NCI-H774 (cell line): ENCODE measurements at places on chromosomes 6 and 20.

- DNase-seq: no peak
Measured at GRCh38 chr6:11403035-11403601, 134.4 kb upstream of the TMEM170B start.

GRCh38 chr20:46791722-46792416, 82.4 kb downstream of the SLC2A10 start:
- DNase-seq: no peak

- no peak for DNase-seq
Measured at GRCh38 chr20:50625986-50626677, 65.2 kb downstream of the RIPOR3 start.

DNA sequence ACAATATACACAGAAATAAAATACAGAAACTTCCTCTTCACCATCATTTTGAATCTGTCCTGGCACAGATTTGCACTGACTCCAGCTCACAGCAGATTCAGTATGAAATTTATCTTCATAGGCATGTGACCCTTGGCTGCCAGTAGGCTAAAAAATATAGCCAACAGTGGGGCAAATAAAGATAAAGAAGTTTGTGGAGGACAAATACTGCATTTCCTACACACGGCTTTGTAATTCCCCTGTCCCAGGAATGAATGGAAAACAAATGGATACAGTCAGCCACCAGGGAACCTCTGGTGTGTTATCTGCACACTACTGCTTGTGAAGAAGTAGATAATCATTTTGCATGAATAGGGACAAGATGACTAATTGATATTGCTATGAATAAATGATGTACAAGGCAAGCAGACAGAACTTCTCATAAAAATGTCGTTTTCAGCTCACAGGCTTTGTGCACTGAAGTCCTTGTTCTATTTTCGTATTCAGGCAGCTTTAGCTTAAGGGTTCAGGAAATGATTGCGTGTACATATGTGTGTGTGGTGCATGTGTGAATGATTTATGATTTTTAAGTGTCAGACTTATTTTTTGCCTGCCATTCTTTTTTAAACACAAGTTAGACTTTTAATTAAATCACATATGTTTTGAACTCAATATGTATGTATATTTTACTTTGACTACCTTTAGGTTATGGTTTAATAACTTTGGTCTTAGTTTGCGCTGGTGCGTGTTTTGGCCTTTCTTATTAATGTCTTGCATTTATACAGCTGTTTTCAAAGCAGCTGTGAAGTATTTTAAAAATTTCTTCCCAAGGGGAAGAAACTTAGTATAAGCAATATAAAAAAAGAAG, 543.8 kb upstream of the JAG1 start:
- DNase-seq: no peak

GRCh38 chr20:19502169-19502568, 255.9 kb upstream of the RIN2 start:
- no peak for DNase-seq

DNA sequence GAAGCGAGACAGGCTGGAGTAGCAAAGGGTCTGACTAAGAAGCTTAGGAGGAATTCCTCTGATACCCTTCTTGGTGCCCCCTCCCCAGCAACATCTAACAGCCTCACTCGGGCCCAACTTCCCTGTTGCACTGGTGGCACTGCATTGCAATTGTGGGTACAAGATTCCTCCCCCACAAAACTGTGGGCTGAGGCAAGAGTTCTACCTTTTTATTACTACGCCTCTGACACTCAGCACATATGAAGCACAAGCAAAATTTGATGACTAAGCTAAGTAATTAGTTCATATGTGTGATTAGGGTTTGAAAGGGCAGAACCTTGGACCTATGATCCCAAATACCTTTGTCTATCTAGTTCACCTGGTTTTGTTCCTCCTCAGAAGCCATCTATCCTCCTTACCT, 83.5 kb downstream of the ZHX3 start:
- no peak for DNase-seq

GRCh38 chr6:152273638-152274037, 363.5 kb downstream of the SYNE1 start:
- DNase-seq: no peak

DNA sequence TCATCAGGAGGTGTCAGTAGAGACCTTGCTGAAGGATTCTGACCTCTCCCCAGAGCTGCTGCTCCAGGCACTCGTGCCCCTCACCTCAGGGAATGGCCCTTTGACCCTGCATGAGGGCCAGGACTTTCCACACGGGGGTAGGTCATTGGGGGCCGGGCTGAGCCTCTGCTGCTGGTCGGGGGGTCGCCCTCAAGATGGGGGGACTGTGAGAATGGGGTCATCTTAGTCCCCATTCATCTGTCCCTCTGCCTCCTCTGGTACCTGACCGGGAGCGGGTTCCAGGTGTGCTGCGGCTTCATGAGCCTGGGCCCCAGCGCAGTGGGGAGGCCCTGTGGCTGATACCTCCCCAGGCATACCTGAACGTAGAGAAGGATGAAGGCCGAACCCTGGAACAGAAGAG, 15.8 kb downstream of the DNPH1 start:
- DNase-seq: no peak

- DNase-seq: no peak
Measured at GRCh38 chr20:34355427-34355826, 7.6 kb upstream of the ITCH start.

GRCh38 chr6:112302142-112302705, 44.9 kb upstream of the RFPL4B start:
- DNase-seq: no peak

DNA sequence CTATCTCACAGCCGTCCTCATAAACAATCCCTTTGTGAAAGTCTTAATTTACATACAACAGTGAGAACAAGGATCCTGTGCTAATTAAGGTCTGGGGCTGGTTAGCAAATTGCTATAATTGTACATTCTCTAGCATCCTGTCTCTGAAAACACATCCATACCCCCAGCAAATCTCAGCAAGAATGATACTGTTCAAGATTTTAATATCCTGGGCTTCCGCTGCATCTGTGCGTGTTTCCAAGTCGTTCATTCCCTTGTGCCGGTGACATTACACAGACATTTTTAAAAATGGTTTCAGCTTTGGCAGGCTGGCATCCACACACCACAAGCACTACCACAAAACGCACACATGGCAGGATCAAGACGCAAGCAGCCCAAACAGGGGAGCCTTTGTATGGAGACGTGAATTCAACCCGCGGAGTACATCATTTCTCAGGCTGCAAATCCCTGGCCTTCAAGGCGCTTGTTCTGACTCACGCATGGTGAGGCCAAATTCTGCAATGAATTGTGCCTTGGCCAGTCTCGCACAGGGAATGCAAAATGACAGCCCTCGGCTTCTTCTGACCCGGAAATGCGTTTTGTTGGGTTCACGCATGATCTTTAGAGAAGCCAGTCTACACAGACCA, 20.3 kb downstream of the ZMYND8 start:
- DNase-seq: no peak

DNA sequence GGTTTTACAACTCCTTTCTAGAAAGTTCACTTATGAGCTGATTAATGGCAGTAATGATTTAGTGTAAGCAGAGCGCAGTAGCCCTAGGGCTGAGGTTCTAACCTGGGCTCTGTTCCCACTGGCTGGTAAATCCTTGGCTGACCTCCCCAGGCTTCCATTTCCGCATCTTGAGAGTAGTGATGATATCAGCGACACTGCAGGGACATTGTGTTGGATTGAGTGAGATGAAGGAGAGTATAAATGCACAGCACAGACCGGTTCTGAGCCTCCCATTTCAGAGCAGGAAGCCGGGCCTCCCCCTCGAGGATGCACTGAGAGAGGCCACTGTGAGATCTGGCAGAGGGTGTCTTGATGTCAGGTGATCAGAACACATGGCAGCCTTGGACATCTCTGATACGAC, 477.2 kb upstream of the SULF2 start:
- no peak for DNase-seq

GRCh38 chr20:47672166-47672565, 113.1 kb downstream of the SULF2 start:
- DNase-seq: no peak

- no peak for DNase-seq
Measured at GRCh38 chr20:20473657-20474056, 105.8 kb downstream of the INSM1 start.

GRCh38 chr20:9243986-9244385, 175.1 kb downstream of the PLCB4 start:
- no peak for DNase-seq

GRCh38 chr20:59422872-59423544, 122.6 kb downstream of the EDN3 start:
- no peak for DNase-seq

DNA sequence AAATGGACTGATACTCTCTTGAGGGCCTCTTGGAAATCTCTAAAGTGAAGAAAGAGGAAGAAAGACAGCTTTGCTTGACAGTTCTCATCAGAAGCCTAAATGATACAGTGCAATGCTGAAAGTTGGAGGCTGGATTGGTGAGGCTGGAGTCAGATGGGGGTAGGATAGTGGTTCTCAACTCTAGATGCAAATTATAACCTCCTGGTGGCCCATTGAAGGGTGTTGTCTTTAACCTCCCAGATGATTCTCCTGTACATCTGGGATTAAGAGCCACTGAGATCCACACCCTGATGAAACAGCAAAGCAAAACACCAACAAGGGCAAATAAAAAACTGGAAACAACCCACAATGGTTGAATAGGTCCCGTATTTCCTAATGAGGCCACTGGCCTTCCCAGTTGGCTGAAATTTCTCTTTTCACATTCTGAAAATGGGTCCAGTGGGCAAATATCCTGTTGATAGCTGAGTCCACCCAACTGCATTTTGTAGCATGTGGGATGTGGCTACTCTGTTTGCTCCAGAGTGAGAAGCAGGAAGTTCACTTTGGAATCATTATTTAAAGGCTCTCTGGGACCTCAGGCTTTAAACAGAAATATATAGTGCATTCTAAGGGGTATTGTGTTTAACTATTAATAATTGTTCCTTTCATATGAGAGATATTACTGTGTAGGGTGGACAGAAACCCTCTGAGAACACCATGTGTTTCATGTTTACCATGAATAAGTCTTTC, 208.1 kb downstream of the SOX4 start:
- DNase-seq: no peak
